ENCODE measurements at places on chromosomes 6 and 20.
A peak's percentile ranks its signal among the peaks of the same experiment; 100 is the strongest.

DNA sequence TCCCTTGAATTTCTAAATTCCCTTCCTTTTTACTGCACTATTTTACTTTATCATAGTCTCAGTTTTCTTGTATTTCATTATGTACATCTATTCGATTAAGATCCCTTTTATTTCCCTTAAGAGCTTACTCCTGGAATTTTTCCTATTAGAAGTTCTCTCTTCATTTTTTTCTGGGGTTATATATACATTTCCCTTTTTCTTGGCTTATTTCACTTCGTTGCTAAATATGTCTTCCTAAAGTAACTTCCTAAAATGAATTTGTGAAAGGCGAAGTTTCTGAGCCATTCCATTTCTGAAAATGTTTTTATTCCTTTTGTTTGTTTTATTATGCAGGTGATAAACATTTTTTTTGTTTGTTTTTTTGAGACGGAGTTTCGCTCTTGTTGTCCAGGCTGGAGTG, 5.9 kb upstream of the CD109 start:
- no peak for DNase-seq

DNA sequence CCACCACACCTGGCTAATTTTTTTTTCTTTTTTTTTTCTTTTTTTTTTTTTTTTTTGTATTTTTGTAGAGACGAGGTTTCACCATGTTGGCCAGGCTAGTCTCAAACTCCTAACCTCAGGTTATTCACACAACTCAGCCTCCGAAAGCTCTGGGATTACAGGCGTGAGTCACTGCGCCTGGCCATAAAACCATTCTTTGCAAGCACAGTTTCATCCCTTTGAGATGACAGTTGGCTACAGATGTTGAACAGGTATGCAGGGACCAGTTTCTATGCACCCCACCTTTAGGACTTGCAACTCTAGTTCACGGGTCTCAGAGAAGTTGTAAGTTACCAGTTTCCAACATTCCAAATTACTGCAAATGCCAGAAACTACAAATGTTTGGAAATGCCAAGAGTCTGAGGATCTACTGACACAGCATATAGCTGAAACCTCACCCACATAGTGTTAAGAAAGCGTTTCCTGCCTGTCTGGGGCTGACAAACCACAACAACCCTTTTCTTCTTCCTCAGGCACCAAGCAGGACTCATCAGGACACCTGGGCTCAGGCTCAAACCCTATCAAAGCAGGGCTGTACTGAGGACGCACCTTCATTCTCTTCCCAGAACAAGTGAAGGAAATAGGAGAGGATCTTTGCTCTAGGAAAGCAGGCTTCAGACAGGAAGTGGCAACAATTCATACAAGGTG, 22.9 kb downstream of the ARHGAP18 start:
- DNase-seq = peak; percentile 38

DNA sequence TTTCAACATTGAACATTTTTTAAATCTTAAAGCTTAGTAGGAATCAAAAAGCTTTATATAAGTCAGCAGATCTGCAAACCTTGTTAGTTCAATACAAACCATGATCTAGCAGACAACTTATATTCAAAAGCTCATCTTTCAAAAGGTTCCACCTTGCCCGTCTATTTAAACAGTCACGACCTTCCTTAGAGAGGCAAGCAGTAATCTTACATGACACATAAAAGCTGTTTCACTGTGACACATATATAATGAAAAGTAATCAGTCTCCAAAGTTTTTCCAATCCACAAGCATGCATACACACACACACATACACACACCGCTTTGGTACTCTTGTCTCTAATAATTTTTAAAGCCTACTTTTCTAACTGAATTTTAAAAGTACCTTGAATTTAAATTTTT, 12.9 kb downstream of the SOD2 start:
- DNase-seq = no peak

GRCh38 chr20:52454660-52455059, 263.1 kb upstream of the ZFP64 start:
- DNase-seq = no peak

GRCh38 chr20:29878281-29878741, 1379.2 kb upstream of the DEFB115 start:
- DNase-seq = no peak

DNA sequence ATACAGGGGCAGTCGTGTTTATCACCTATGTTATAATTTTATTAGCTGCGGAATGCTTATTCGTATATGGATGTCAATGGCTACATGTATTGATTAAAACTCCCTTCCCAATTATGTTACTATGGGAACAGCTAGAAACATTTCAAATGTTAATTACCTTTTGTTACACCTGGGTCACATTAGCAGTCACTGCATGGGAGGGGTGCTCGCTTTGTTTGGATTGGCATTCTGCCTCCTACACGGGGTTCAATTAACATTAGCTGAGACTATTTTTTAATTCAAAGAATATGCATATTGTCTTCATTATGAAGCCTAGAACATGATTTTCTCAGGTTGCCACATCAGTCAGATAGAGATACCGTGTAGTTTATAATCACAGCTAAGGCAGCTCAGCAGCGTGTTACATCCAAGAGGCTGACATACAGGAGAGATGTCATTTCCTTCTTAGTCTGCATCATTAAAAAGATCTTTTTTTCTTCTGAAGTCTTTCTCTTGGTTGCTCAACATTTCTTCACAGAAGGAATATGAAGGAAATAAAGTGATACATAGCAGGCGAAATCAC, 76.2 kb upstream of the RPS6KA2 start:
- no peak for DNase-seq

- DNase-seq = no peak
These were observed 94.1 kb upstream of the RNF24 start for GRCh38 chr20:4109307-4109940.

- no peak for DNase-seq
These were observed 86.8 kb upstream of the SHLD1 start for GRCh38 chr20:5663396-5663795.

GRCh38 chr20:40225596-40225995, 463.4 kb downstream of the MAFB start:
- no peak for DNase-seq

DNA sequence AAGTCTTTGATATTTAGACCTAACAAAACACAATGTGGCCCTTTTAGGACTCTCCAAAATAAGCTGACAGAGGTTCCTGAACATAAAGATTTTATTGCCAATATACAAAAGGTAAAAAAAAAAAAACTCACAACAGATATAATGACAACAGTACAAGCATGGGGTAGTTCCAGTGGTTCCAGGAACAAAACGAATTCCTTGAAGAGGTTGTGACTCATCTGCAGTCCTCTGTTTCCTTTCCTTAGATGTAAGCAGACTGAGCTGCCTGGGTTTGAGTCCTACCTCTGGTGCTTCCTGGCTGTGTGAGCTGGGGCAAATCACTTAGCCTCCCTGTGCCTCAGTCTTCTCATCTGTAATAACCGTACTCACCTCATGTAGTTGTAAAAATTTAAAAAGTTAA, 13.3 kb upstream of the CTAGE9 start:
- DNase-seq = no peak

DNA sequence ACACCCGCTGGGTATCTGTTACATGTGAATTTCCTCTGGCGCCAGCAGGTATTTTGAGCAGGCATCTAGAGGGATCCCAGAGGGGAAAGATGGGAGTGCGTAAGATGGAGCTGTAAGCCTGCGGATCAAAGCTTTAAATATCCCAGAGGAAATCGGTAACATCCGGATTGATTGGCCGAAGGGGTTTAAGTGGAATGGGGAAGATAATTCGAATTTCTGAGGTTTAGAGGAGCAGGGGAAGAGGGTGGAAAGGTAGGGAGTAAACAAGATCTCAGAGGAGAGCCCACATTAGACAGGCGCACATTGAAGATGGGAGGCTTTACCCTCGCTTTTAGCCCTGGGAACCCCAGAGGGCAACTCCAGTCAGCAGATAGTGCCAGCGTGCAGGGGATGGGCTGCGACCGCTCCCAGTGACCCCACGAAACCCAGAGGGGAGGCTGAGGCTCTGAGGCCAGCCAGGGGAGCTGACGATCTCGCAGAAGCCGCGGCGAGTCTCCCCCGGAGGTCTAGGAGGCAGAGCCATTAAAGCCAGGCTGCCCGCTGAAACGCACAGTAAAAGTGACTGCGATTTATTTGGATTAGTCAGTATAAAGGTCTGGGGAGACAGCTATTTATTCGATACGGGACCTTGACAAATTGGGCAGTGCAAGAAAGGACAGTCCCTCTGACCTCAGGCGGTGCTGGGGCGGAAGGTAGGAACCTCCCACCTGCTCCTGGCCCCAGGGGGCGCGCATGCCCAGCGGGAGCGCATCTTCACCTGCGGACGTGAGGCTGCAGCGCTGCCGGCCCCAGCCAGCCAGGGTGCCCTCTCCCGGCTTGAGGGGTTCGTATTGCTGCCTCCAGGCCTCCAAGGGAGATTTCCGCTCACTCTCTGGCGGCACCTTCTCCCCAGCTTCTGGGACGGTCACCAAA, 34.3 kb upstream of the TCF21 start:
- DNase-seq = peak; percentile 4

GRCh38 chr6:43740321-43740960, 29.6 kb upstream of the VEGFA start:
- no peak for DNase-seq

DNA sequence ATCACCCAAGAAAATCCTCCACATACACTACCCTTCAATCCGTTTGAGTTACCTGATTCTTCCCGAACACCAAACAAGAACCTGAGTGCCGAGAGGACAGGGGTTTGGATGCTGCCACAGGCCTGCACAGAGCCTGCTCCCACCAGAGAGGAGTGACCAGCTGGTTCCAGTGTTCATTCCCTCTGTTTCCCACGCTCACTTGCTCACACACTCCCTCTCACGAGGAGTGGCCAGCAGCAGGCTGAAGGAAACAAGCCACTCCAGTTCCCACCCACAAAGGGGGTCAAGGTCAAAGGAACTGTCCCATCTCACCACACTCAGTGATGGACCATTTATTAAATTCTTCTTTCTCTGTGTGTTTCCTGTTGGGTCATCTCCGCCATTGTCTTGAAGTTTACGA, 97.2 kb upstream of the SNX9 start:
- no peak for DNase-seq

GRCh38 chr20:54306985-54307710, 99.3 kb downstream of the PFDN4 start:
- DNase-seq = no peak

DNA sequence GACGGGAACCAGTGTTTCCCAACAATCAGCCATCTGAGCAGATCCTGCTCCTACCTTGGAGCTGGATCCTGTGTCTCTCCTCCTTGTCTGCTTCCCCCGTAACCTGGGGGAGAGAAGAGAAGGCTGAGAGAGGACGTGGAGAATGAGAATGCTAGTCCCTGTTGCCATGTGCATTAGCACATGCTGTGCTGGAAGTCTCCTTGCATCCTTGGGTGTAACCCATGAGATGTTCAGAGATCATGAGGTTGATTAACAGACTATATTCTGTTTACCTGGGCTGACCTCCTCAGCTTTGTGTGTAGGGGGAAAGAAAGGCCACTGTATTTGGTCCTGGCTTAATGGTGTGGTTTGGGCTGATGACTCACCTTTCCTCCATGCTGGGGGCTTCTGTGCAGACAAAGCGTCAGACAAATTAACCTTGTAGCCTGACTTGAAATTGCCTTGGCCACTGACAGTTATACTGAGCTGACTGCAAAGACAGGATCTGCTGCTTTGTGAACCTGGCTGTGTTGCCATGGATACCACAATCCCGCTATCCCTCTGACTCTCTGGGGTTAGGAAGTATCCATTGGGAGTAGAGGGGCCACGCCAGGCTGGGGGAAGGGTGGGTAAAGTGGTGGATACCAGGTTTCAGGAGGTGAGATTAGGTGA, 243.7 kb upstream of the CHD6 start:
- DNase-seq = no peak

- no peak for DNase-seq
These were observed 42.0 kb downstream of the PTPRK start for GRCh38 chr6:128478230-128479047.

DNA sequence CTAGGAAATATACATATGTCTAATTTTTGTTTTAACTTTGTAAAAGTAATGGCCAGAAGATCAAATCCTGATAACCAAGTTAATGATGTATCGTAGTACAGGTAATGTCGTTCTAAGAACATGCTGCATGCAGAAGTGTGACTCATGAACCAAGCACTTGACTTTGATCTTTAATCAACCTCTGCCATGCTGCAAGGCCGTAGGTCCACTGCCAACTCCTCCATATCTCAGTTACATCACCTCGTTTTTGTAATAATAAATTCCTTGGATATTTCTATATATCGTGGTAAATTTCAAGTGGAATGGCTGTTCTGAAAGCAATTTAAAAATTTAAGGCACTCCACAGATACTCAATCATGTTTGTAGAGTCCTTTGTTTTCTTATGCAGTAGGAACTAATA, 771.7 kb downstream of the EPHA7 start:
- DNase-seq = no peak

GRCh38 chr6:158539413-158539812, 20.5 kb upstream of the TMEM181 start:
- no peak for DNase-seq

DNA sequence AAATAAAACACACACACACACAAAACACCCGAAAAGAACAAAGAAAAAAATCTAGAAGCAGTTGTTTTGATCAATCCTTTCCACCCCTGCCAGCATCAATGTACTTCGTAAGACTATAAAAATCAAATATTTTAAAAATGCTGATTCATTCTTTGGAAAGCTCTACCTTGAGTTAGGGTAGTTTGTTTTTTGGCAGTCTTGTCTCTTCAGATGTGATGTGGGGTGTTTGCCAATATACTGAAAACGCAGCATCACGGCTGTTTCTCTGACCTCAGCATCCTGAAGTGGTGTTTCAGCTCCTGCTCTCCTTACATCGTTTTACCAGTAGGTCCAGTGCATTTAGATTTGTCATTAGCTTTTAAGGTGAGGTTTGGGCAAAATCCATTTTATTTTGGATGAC, 526.0 kb downstream of the UTRN start:
- DNase-seq = no peak

DNA sequence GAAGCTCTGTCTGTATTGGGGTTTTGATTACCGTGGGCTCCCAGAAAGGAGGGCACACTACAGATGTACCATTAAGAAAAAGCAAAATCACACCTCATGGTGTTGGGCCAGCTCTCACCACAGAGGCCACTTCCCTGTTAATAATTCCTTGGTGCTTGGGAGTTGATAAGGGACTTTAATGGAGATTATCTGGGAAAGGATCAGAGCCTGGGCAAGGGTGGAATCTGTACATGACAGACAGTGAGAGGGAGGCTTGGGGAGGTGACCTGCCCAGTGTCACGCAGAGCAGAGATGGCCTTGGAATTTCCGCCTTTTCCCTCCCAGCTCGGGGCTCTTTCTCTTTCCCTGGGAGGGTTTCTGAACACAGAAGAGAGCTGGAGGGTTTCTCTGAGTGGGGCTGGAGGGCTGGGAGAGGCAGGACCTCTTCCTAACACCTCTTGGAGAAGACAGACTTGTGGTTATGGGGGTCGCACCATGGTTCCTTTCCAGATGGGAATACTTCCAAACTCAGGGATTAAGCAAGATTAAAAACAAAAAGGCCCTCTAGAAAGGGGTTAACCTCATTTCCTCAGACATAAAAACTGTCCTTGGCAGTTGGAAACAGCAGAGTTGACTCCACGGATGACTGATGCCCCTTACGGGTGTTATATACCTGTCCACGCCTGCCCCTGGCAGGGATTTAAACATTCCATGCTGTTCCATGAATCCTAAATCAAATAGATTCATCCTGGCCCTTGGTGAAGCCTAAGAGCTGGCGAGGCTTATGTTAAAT, 16.8 kb upstream of the KCNK16 start:
- DNase-seq = no peak

All from stimulated activated CD4-positive, alpha-beta T cell treated with anti-CD3 and anti-CD28 coated beads, TNF-alpha, amount 100 ng/mL, for 24 hours (primary cell).